Eye (tissue), 1 donor: ENCODE measurements at places on chromosomes 6 and 20.
A peak's percentile ranks its signal among the peaks of the same experiment; 100 is the strongest.

DNA sequence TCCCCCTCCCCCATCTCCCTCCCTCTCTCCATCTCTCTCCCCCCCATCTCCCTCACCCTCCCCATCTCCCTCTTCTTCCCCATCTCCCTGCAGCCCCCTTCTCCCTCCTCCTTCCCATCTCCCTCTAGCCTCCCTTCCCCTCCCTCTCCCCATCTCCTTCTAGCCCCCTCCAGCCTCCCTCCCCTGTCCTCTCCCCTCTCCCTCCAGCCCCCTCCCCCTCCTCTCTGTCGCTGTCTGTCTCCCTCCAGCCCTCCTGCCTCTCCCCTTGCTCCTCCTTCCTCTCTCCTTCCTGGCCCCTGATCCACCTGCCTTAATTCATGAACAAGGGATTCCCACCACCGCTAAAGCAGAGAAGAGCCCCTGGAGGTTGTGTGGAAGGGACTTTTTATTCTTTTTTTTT is 26.9 kb upstream of the CHMP4B start:
- no peak for DNase-seq

GRCh38 chr20:53582574-53583351 is 10.9 kb downstream of the ZNF217 start:
- DNase-seq: peak; percentile 14

DNA sequence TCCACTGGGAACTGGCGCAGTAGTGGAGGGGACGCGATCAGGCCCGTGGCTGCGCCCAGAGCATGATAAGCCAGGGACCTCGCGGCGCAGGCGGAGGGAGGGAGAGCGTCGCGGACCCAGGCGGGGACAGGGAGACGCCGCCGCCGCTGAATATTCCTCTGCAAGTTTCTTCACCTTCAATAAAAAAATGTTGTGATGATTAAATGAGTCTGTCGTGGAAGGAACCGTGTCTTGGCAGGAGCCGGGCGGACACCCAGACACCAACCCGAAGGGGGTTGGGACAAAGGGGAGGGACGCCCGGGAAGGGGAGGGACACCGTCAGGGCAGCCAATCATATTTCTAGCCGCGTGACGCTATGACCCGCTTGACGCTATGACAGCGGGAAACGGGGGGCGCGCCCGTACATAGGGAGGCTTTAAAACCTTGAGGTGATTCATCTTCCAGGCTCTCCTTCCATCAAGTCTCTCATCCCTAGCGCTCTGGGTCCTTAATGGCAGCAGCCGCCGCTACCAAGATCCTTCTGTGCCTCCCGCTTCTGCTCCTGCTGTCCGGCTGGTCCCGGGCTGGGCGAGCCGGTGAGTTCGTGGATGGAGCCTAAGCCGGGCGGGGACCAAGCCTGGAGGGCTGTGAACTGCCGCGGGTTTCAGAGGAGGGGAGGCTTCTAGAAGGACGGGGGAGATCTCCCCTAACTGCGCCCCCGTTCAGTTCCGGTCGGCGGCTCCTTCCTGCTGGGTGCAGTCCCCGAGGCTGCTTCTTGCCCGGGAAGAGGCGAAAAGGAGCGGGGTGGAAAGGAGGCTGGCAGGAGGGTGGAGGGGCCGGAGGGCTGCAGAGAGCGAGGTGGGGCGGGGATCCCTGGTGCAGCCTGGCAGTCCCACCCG is at the start of gene ULBP2:
Gene ULBP2 (plus strand): TSS at position 432 of the 878 bp plus-strand sequence. CDS start 59 bp downstream, at position 491.
- DNase-seq: peak; percentile 95

DNA sequence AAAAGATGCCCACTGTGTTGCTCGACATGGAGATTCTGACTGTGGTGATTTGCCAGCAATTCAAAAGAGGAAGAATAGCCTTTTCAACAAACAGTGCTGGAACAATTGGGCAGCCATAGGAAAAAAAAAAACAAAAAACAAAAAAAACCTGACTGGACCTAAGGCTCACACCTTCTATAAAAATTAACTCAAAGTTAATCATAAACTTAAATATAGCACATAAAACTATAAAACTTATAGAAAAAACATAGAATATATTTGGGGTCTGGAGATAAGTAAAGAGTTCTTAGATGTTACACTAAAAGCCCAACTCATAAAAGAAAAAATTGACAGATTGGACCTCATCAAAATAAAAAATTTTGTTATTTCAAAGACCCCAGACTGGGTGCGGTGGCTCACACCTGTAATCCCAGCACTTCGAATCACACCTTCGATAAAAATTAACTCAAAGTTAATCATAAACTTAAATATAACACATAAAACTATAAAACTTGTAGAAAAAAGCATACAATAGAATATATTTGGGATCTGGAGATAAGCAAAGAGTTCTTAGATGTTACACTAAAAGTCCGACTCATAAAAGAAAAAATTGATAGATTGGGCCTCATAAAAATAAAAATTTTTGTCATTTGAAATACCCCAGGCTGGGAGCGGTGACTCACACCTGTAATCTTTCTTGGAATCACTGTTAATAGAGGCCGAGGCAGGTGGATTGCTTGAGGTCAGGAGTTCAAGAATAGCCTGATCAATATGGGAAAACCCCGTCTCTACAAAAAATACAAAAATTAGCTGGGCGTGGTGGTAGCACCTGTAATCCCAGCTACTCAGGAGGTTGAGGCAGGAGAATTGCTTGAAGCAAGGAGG is 115.6 kb upstream of the FAM83B start:
- DNase-seq: no peak

DNA sequence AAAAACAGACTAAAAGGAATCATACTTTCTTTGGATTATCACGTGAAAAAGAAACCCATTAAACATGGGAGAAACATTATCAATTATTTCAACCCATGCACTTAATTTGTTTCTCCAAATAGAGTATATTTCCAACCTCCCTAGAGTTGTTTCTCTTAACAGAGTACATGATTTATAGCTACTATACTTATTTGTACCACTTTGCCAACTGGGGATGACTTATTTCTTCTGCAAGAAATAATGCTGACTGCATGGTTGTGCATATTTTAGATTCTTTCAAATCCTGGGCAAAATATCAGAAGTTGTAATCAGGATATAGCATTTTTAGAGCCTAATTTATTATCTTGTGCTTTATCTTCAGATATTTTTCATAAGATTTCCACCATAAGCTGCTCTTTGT is 629.1 kb upstream of the EYS start:
- no peak for DNase-seq

DNA sequence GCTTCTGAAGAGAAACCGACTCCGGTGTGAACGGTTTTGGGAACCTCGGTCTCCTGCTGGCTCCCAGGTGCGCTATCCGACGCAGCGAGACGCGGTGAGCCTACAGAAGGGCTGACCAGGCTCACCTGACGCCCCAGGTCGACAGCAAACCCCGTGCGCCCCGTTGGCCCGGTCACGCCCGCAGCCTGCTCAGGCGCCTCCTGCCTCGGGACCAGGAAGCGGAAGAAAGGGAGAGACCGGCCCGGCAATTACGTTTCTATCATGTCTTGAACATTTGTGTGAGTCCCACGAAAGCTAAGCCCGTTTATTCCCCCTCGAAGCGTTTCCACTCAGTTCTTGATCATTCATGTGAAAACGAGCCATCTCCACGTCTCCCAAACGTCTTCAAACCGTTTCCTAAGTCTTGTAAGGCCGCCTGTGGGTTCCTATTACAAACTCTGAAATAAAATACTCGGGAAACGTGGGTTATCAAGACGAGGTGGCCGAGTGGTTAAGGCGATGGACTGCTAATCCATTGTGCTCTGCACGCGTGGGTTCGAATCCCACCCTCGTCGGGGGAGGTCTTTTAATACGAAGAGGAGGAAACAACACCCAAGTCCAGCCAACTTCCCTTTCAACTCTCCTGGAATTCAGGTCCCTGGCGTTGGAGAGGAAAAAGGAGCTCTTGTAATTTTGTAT is 150.5 kb upstream of the PRSS16 start:
- DNase-seq: peak; percentile 53

DNA sequence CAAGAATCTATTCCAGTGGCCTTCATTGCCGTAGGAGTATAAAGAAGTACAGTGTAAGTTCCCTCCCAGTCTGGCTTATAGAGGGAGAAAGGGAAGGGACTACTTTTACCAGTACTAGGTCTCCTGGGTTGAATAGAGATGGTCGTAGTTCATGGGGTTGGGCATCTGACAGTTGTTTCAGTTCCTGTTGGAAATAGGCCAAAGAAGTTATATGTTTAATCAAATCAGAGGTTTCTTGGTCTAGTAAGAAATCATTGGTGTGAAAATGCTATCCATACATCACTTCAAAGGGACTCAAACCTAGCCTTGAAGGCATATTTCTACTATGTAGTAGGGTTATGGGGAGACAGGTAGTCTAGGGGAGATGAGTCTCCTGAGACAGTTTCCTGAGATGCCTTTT is 45.6 kb upstream of the MAN1A1 start:
- DNase-seq: no peak

- no peak for DNase-seq
Observed at GRCh38 chr6:81762606-81763005, 10.1 kb upstream of the TENT5A start.

DNA sequence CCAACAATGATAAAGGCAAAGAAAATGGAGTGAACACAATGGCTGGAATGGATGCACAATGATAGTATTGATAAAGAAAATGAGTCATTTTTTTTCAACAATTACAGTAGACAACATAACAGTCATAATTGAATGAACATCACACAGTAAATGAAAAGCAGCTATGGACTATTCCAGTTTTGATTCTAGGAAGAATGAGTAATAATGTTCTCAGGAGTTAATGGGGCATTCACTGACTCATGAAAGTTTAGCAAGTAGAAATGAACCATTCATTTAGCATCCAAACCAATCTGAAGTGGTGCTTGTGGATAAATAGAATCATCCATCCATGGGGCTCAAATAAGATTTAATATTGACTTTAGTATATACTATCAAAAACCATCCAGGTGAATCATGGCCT is 1029.5 kb upstream of the GJE1 start:
- no peak for DNase-seq

DNA sequence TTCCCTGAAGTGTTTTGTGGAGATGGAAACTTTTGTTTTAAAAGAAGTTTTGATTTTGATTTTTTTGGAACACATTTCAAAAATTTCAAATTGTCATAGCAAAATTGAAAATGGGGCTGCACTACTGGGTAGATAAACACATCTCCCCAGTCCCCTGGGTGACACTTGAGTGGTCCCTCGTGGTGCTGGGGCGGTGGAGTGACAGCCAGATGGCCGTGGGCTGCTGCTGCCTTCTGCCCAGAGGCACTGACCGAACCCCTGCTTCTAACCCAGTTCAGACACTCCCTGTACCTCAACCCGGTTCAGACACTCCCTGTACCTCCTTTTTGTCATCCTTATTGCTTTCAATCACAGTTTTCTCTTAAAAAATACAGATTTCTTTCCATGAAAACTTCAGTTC is 69.9 kb upstream of the SYNJ2 start:
- DNase-seq: no peak

DNA sequence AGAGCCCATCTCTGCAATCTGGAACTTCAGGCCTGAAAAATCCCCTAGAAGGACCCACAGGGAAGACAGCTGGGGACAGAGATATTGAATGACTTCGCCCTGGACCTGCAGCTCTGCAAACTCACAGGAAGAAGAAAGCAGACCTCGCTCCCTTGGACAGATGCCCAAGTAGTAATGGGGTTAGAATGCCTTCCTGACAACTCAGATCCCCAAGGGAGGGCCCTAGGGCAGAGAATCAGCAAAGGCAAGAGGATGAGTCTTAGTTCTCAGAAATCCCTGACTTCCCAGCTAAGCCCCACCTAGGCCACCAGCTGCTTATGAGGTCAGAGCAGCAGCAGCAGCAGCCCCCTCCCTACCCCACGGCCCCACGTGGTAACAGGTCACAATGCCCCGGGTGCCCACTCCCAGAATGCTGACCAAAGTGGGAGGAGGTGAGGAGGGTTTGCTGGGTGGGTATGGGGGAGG is at the start of gene C20orf141:
Gene C20orf141 (plus strand): TSS at position 401 of the 465 bp plus-strand sequence. CDS start 198 bp downstream, outside the sequence.
- peak; percentile 53 for DNase-seq

- DNase-seq: no peak
Observed at GRCh38 chr6:5776706-5777390, 229.9 kb downstream of the NRN1 start.

GRCh38 chr6:89368107-89368506 is 15.6 kb upstream of the UBE2J1 start:
- DNase-seq: peak; percentile 88

GRCh38 chr6:33391922-33392594 is 435 bp downstream of the KIFC1 start:
- peak; percentile 51 for DNase-seq

- DNase-seq: no peak
Observed at GRCh38 chr20:10501402-10501801, 66.3 kb downstream of the SLX4IP start.

DNA sequence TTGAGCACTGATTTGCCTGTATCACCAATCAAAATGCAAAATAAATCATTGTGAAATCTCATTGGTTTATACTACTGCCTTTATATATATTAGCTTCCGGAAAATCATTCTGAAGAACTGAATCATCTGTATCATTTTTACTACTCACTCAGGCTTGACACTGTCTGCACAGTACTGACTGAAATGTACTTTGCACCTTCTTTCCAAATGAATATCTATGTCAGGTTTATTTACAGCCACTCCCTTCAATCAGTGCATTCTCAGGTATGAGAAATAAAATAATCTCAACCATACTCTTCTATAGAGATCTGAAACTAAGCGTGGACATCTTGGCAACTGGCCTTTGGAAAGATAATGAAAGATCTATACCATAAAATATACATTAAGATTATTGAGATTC is 2.7 kb downstream of the KHDRBS2 start:
- no peak for DNase-seq

- DNase-seq: peak; percentile 77
Observed at GRCh38 chr6:72619883-72620696, 1.8 kb upstream of the KCNQ5 start.

DNA sequence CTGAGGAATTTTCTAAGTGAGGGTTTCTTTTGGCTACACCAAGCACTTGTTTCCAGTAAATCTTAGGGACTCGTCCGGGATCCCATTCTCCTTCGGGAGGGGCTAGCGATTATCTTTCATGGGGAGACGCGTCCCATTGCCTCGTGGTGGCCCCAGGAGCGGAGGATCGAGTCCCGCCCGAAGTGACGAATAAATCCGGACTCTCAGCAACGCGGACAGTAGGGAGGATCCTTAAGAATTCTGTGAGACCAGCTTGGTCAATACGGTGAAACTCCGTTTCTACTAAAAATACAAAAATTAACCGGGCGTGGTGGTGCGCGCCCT is 69.1 kb upstream of the PRSS16 start:
- no peak for DNase-seq

GRCh38 chr6:34517966-34518365 is 38.2 kb downstream of the SPDEF start:
- no peak for DNase-seq

- peak; percentile 72 for DNase-seq
Observed at GRCh38 chr6:36633915-36634314, 39.8 kb downstream of the SRSF3 start.

- DNase-seq: peak; percentile 47
Observed at GRCh38 chr6:129314575-129314974, 395.4 kb downstream of the ARHGAP18 start.
